ENCODE measurements at places on chromosomes 3 and 15.
A peak's percentile ranks its signal among the peaks of the same experiment; 100 is the strongest.

- DNase-seq = no peak
Measured at GRCh38 chr3:188400494-188401243, 246.7 kb downstream of the LPP start.

- no peak for DNase-seq
Measured at GRCh38 chr3:78888635-78889034, 879.2 kb downstream of the ROBO1 start.

GRCh38 chr15:31042751-31043150 lies 51.3 kb upstream of the MTMR10 start:
- DNase-seq = no peak

- DNase-seq = no peak
Measured at GRCh38 chr3:155230382-155230781, 63.1 kb downstream of the STRIT1 start.

DNA sequence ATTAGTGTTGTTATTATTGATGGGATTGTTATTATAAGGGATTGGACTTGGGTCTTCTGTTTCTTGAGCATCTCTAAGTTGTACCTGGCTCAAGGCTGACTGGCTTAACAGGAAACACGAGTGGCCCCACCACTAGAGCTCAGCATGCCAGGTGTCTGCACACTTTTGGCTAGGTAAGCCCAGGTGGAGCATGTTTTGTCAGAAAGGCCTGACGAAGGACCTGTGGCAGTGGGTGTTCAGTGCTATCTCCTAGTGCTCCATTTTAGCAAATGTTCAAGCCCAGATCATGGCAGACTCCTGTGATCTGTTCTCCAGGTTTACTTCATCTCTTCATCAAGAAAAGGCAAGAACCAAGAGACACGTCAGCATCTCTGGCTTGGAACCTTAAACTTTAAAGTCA lies 3.4 kb downstream of the MAP2K5 start:
- DNase-seq = no peak

- peak; percentile 56 for DNase-seq
Measured at GRCh38 chr3:170414202-170414663, 4.4 kb upstream of the CLDN11 start.

- no peak for DNase-seq
Measured at GRCh38 chr3:112829046-112829445, 17.6 kb downstream of the CD200R1L start.

DNA sequence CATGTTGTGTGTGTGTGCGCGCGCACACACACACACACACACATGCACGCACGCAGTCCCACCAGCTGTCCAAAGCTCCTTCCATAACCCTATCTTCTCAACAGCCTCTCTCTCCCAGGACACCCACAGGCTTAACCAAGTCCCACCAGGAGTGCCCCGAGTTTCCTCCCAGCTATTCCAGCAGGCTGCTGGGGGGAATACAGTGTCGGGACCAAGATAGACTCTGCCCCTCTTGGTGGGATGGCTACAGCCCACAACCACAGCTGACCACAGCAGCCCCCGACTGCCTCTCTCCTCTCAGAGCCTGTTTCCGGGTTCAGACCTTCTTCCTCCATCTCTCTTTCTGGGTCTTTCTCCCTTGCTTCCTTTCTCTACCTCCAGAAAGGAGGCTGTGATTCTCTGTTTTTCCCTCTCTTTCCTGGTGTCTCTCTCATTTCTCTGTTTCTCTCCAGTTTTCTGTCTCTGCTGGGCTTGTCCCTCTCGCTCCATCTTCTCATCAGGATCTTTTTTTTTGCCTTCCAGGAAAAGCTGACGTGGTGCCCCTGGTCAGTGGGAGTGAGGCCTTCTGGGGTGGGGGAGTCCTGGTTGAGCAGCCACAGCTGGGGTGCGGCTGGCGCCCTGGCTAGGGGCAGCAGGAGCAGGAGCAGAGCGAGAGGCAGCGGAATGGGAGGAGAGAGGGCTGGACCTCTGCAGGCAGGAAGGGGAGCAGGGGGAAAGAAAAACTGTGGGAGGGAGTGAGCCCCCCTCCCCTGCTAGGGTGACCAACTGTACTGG lies 3.3 kb upstream of the ISLR start:
- DNase-seq = no peak

DNA sequence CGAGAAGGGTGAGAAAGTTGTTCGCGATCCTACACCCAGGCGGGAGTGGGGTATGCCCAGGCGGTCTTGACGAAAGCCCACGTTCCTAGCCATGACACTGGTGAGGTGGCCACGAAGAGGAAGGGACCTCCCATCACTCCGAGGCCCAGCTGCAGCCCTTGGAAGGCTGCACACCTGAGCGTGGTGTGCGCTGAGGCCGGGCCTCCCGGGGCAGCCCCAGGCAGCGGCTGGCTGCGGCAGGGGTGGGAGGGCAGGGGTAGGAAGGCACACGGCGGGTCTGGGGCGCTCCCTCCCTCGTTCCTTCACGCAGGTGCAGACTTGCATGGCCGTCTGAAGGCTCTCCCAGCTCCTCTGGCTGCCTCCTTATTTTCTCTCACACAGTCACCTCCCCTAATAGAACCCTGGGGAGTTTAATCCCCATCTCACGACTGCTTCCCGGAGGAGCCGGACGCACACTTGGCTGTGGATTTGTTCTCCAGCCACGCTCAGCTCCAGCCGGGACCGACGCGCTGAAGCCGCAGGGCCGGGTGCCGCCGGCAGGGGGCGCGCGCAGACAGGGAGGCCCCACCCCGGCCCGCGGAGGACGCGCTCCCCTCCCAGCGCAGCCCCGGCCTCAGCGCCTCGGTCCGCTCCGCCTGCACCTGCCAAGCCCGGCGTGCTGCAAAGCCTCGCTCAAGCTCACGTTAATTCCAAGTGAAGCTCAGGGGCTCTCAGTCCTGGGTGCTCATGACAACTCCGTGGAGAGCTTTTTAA lies 37.8 kb upstream of the MUC4 start:
- no peak for DNase-seq

GRCh38 chr15:47974724-47975123 lies 146.1 kb upstream of the SLC24A5 start:
- DNase-seq = no peak

DNA sequence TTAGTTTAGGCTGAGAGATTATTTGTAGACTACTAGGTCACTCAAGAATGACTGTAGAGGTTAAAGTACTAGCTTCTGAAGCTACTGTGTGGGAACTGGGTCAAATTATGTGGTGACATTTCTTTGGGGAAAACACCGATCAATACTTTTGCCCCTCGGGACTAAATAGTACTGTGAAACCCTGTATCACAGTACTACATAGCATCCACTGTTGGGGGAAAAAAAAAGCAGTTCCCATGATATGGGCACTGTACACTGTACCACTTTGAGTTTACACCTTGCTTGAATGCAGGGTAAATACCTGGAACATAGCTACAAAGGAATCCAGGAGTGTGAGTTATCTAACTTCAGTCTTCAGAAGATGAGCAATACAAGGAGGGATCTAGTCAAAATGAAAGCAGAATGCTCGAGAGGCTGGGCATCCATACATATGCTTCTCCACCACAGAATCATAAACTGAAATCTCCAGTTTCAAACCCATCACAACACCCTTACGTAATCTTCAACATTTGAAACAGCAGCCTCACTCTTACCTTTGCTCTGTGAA lies 311.4 kb downstream of the UNC13C start:
- DNase-seq = no peak

DNA sequence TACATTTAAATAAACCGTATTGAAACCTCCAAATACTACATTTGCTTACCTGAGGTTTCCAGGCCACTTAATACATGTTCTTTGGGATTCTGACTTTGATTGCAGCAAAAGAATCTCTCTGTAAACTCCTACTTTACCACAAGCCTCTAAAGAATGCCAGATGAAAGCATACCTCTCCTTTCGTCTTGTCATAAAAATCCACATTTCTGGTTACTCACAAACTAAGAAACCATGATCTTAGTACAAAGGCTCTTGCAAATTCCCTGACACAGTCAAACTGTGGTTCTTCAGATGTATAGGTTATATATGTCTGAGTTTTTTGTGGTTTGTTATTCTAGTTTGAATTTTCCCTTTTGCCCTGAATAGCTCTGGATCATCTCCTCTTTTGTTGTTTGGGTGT lies 188.4 kb downstream of the RAP2B start:
- DNase-seq = no peak

GRCh38 chr3:191963182-191963581 lies 502.2 kb downstream of the PYDC2 start:
- DNase-seq = no peak

- DNase-seq = no peak
Measured at GRCh38 chr15:91407269-91407889, 307.3 kb downstream of the SV2B start.

- DNase-seq = no peak
Measured at GRCh38 chr3:150132101-150132749, 161.5 kb upstream of the PFN2 start.

GRCh38 chr3:115275896-115276295 lies 128.8 kb upstream of the ZBTB20 start:
- DNase-seq = no peak

DNA sequence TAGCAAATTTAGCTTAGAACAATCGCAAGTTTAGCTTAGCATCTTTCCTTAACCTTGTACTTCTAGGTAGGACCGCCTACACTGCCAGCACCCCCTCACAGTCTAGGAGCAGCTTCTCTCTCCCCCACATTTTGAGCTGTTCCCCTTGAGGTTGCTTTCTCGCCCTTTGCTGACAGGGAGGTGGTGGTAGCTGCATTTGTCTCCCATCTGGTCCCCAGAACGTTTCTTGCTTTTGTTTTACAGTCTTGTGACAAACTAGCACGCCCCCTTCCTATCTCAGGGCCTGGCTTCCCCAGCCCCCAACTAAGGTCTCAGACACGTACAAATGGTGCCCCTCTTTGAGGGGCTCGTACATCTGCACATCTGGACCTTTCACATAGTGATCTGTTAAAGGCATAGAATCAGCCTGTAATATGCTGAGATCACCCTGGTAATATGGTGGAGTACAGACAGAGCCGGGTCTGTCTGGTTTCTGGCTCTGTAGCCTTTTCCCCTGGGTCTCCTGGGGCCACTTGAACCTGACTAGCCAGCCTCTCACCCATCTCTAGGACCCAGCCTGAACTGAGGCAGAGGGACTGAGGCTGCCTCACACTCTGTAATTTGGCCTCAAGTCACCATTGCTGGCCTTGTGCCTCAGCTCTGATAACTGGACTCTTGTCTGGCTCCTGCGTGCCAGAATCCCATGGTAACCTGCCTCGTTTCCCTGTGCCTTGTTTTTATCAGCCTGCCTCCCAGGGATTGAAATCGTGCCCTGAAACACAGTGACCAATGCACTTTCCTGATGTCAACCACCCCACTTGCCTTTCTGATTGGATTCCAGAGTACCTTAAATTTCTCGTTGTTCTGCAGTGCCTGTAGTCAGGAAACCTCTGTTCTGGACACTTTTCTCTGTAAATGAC lies 27.7 kb downstream of the CRTC3 start:
- DNase-seq = no peak

- DNase-seq = no peak
Measured at GRCh38 chr15:69117431-69117871, 43.0 kb upstream of the GLCE start.

- no peak for DNase-seq
Measured at GRCh38 chr3:188905547-188905946, 266.2 kb upstream of the TPRG1 start.

DNA sequence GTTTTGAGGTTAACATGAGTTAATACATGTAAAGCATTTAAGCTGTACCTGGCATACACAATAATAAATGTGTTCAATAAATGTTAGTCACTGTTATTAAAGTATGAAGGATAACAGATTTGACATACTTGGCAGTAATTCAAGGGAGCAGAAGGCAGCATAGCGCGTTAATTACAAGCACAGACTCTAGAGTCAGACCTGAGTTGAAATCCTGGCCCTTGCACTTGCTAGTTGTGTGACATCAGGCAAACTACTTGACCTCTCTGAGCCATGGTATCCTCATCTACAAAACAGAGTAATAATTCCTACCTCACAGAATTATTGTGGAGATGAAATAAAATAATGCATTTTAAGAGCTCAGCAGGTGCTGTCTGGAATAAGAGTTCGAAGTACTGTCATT lies 5.4 kb downstream of the IFT122 start:
- DNase-seq = no peak

DNA sequence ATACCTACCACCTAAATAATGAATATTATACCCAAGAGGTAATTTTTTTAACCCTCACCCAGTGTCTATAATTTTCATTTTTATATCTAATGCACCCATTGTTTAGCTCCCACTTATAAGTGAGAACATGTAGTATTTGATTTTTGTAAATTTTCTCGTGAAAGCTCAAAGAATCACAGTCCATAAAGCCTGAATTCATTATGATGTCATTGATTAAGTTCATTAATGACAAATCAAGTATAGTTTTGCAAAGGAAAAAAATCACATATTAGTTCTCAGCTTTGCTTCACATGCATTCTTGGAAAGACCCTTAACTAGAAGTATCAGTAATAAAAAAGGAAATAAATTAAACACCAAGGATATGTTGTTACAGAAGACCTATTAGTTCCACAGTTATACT lies 425.3 kb upstream of the UBE2E2 start:
- DNase-seq = no peak

- DNase-seq = no peak
Measured at GRCh38 chr3:122183521-122183892, at the start of gene CASR. CASR (plus strand) TSS chr3:122183668; CDS start chr3:122254190, 70,522 bp downstream.

GRCh38 chr15:63586790-63587189 lies 10.4 kb upstream of the FBXL22 start:
- no peak for DNase-seq

- DNase-seq = peak; percentile 37
Measured at GRCh38 chr3:119098619-119099222, 47.2 kb upstream of the TEX55 start.

- DNase-seq = no peak
Measured at GRCh38 chr15:29089731-29090616, 179.6 kb downstream of the NSMCE3 start.

DNA sequence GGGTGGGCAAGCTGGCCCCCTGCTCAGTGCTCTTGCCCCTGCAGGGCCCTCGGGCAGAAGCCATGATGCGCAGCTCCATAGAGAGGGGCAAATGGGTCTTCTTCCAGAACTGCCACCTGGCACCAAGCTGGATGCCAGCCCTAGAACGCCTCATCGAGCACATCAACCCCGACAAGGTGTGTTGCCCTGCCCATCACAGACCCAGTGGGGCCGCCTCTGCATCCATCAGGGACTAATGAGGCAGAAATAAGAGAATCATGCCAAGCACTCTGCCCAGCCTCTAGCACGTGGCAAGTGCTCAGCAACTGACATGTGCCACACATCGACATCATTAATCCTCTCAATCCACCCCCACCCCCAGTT lies 49.4 kb downstream of the SEMA3G start:
- no peak for DNase-seq

DNA sequence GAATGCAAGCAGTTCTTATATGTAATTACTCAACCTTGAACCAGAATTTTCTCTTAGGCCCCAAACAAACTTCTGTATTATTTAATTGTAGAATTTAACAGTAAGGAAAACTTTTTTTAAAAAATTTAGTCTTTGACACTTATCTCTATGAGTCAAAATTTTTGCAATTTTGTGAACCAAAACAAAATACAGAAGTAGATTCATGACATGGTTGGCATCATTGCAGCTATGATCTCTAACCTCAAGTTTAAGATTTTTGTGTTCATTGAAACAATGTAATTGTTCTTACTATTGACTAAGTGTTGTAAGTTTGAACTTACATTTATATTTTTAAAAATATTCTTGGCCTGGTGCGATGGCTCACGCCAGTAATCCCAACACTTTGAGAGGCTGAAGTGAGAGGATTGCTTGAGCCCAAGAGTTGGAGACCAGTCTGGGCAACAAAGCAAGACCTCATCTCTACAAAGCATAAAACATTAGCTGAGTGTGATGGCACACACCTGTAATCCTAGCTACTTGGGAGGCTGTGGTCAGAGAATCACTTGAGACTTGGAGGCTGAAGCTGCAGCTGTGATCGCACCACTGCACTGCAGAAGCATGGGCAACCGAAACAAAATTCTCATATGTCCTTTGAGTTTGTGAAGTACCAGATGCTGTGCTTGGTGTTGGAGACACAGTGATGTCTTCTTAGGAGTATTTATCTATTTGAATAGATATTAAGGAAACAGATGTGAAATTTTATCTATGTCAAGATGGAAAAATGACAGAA lies 39.7 kb downstream of the STT3B start:
- DNase-seq = no peak
